SHP77 treated with DMSO at 0.1 percent for 48 hours (cell line): ENCODE measurements at places on chromosomes 1 and 21.

- DNase-seq, result no peak
These were observed 1048.0 kb downstream of the PLA2G4A start for GRCh38 chr1:187876775-187877174.

- peak; percentile 57 for DNase-seq
These were observed 45.0 kb upstream of the DNAJC6 start for GRCh38 chr1:65264197-65264929.

DNA sequence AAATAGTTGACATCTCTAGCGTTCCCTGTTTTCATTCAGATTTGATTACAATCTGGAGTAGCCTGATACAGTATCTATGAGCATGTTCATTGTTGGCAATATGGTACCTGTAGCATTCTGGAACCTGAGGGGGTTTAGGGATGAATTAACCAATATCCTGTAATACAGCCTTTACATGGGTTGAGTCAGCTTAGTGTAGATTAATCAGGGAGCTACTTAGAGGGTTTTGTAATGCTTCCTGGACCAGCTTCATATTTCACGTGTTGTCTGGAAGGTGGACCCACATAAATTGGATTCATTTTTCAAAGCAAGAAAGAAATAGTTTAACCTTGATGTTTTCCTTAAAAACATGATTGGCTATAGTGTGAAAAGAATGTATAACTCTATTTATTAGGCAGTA lies 3.6 kb downstream of the OTUD3 start:
- DNase-seq, result no peak

GRCh38 chr21:41610042-41610839 lies 102.3 kb upstream of the TMPRSS2 start:
- DNase-seq, result no peak

GRCh38 chr1:193408782-193409293 lies 222.4 kb upstream of the B3GALT2 start:
- DNase-seq, result no peak

DNA sequence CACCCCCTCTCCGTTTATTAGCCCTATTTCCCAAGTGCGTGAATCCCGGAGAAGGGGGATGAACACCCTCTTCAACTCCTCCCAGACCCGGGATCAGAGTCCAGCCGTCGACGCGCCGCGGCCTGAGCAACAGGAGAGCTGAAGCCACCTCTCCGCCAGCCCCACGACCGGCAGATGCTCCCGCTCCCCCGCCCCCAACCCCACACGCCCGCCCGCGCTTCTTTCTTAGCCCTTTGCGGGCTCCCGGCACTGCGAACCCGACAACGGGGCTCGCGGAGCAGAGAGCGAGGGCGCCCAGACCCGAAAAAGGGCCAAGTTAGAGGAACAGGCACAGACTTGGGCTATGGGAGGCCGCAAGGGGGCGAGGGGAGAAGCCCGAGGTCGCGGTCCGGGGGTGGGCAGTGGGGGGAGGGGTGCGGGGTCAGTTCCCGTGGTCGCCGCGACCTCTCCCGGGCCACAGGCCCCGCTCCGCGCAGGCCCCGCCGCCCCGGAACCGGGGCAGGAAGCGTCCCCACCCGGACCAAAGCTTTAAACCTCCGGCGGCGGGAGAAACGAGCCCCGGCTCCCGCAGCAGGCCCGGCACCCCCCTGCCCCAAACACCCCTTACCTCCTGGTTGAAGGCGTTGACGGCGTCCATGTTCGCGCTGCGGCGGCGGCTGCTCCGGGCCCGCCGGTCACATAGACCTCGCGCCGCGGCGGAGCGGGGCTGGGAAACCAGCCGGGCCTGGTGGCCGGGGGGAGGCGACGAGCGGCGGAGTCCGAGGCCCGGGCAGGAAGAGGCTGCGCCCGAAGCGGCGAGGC lies 662 bp downstream of the SCAF4 start:
- peak; percentile 1 for DNase-seq

- no peak for DNase-seq
These were observed 106.3 kb upstream of the CACHD1 start for GRCh38 chr1:64363616-64364015.

- DNase-seq, result peak; percentile 54
These were observed 277.0 kb downstream of the PTPRU start for GRCh38 chr1:29513357-29513756.

DNA sequence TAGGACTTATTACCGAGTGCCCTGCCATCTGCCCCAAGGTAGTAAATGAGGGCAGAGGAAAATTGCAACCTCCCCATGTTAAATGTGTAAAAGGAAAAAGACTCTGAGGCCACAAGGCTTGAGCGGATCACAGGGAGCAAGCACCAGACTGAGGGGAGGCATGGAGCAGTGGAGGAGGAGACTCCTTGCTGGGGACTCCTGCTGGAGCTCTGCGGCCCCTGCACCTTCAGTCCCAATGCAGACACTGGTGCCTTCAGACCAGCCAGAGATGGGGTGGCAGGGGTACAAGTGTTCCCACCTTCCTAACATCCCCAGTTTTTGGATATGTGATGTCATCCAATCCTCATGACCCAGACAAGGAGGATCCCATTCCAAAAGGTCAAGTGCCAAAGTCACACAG lies 128.4 kb upstream of the NGF start:
- DNase-seq, result no peak

DNA sequence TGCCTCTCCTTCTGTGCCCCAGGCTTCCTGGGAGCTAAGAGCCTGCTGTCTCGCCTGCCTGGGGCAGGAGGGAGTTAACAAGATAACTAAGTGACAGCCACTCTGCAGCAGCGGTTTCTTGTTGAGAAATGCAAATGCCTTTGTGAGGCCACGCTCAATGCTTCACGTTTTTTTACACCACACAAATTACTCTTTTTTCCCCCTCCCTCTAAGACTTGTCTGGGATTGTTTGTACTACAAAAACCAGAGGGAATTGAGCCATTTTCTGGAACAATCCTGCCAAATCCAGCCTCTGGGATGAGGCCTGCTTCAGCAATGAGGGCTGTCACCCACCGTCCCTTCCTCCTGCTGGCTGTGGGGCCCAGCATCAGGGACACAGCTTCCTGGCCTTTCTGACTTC lies 119.6 kb downstream of the ACTL8 start:
- DNase-seq, result no peak

GRCh38 chr1:216183454-216183853 lies 239.8 kb downstream of the USH2A start:
- DNase-seq, result no peak

DNA sequence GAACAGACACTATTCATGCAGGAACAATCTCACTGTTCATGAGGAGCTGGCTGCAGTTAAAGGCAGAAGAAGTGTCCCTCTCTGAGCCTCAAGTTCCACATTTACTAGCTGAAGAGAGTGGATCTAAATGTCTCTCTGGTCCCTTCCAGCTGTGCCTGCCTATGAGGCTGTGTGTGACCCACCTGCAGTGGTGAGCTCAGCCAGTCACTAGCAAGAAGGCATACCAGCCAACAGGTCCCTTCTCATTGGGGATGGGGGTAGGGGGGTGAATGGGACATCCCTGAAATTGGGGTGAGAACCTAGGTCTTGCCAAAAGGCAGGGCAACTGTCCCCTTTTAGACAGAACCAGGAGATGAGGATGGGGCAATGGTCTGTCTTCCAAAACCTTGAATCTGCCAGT lies 13.6 kb downstream of the RD3 start:
- DNase-seq, result no peak

DNA sequence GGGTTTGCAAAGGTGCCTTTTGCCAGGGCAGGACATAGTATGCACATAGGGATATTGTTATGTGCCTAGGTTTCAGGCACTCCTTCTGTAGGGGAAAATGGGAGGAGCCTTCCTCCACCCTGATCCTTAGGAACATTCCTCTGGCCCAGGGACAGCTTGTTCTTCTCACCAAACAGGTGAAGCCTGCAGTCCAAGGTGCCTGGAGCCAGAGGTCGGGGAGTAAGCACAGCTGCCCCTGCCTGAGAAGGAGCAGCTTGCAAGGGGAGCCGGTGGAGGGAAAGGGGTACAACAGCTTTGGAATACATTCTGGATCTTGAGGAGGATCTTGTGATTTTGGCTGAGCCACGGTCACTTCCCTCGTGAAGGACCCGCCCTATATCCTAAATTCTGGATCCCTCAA lies 82.4 kb upstream of the CD1D start:
- DNase-seq, result no peak

GRCh38 chr1:226575739-226576378 lies 27.3 kb downstream of the STUM start:
- DNase-seq, result peak; percentile 14

DNA sequence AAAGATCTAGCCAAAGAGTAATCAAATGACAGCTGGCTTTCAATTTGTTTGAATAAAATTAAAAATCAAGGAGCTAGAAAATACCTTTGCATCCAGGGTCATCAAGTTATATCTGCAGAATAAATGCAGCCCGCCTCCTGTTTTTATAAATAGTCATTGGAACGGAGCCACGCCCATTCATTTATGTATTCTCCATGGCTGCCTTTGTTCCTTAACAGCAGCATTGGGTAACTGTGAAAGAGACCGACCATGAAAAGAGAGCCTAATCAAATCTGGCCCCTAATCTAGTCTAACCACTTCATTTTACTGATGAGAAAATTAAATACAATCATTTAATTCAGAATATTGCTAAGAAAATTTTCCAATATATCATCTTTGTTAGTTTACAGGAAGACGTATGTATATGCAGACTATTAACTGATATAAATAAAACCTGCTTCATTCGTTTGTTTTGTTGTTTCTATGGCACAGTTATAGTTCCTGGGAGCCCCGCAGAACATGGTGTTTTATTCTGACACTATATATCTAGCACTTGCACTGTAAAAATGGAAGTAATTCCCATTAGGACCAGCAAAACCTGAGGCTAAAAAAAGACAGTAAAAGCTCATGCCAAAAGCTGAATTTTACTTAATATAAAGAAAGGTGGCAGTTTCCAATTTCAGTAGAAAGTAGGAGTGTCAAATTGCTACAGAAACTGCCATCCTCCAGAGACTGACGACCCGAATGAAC lies 111.8 kb upstream of the PALMD start:
- no peak for DNase-seq

DNA sequence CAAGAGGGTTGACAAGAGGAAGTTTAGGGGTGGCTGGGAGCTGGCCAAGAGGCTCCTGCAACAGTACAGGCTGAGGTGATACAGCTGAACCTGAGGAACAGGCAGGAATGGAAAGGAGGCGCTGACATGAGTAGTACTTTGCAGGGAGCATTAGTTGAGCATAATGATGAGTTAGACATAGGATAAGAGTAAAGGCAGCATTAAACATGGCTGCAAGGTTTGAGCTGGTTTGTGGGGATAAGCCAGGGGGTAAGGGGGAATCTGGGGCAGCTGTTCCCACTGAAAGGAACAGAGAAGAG lies 20.6 kb downstream of the SLC30A10 start:
- no peak for DNase-seq

DNA sequence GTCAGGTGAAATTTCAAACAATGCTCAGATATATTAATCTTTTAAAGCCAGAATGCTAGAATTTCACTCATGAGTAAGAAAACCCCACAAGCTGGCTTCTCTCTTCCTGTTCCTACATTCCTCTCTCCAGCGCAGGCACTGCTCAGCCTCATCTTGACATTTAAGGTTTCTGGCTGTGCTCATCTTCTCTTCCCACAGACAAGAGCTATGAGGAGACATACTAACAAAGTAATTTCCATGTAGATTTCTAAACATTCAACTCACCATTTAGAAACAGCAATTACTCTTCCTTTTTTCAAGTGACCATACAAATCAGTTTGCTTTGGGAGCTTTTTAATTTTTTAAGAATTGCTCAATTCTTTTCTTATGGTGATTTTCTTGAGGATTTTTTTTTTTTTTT lies 7.8 kb upstream of the LRRC8D start:
- DNase-seq, result no peak

- no peak for DNase-seq
These were observed 16.0 kb upstream of the PLEKHG5 start for GRCh38 chr1:6507461-6507911.

DNA sequence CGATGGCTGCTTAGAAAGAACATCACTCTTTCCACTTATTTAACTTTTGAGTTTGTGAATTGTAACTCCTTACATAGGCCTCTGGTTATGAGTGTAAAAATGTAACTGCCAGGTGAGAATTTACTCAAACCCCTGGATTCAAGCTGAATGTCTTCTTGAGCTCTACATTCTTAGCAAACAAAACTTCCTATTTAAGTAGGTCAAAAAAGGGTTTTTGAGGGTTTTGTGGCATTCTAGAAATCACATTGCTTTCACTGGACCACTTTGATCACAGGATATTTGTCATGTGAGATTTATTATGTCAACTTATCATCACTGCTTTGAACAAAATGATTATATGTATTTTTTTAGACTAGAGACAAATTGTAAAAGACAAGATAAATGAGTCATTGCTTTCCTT lies 5.7 kb downstream of the IL23R start:
- DNase-seq, result no peak

DNA sequence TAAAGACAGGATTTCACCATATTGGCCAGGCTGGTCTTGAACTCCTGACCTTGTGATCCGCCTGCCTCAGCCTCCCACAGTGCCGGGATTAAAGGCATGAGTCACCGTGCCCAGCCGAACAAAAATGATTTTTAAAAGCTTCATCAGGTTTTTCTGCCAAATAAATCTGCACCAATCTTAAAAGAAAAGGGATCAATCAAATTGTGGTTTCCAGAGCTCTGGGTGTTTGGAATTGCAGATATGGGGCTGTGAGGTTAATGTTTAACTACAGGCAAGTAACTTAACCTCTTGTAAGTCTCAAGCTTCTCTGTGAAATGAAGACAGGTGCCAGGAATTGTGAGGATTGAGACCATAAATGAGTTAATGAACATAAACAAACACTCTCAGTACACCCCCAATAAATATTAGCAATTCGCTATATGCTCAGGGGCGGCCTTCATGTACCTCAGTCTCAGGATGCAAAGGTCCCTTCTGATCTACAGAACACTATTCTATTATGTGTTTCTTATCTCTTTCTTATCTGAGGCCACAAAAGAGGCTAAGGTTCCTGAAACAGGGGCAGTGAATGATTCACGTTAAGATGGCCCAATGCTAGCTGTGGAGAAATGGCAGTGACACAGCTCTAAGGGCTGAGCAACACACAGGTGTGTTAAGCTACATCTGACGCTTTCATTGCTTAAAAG lies 7.1 kb upstream of the GNPAT start:
- DNase-seq, result no peak

DNA sequence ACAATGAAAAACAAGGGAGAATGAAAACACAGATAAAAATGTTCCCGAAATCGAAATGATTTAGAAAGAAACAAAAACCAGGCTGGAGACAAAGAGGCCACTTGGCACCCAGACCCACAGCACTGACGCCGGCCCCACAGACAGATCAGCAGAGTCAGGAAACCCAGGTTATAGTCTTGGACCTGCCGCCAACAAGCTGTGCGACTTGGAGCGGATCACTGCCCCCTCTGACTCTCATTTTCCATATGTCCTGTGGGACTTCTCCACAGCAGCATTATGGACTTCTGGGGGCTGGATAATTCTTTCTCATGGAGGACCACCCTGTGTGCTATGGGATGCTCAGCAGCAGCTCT lies 72.4 kb downstream of the MATN1 start:
- no peak for DNase-seq

- no peak for DNase-seq
These were observed 11.8 kb downstream of the PAX7 start for GRCh38 chr1:18642278-18643095.

DNA sequence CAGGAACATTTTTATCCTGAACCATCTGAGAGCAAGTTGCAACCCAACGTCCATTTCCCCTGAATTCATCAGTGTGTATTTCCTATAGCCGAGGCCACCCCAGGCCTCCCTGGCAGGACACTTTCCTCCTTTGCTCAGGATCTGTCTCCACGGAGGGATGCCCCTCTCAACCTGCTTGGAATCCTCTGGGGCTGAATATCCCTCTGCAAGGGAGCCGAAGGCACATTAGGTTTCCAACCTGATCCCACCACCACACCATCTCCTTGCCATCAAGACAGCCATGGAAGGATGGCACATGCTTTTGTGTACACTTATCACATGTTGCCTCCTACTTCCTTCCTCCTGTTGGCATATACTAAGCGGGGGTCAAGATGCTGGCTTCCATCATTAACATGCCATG lies 74.8 kb upstream of the EDN2 start:
- DNase-seq, result no peak
